GM06990 (cell line): ENCODE measurements at places on chromosomes 12 and 14.

DNA sequence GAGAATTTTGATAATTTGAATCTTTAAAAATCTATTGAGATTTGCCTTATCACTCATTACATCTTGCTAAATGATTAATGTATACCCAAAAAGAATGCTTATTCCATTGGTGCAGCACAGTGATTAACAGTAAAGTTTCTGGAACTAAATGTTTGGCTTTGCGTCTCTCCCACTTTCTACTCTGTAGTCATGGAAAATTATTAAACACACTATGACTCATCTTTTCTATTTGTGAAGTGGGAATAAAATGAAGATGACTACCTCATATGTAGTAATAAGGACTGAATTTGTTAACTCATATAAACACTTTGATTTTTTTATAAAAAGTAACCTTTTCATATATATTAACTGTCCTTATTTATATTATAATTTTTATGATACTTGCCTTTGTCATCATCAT, 118.1 kb downstream of the RERGL start:
- no peak for DNase-seq

GRCh38 chr14:95935228-95935822, 58.7 kb downstream of the TUNAR start:
- no peak for DNase-seq

- no peak for DNase-seq
These were observed 42.0 kb downstream of the KITLG start for GRCh38 chr12:88538250-88538649.

DNA sequence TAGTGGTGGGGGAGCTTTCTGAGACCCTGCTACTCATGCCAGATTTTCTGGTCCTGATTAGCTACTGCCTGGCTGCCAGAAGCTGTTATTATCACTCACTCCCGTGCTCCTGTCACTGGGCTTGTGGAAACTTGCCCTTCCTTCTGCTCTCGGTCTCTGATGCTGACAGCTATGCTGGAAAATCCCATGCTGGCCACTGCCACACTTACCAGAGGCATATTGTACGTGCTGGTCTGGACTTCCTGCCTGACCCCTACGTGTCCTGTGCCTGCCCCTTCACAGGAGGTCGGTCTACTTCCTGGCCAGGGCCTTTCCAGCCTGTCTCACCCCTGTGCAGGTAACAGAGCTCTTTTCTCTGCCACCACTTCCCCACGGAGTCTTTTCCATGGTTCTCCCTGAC, 149.4 kb upstream of the PLEKHG7 start:
- no peak for DNase-seq

- DNase-seq = peak; percentile 36
These were observed 6.0 kb upstream of the CHD4 start for GRCh38 chr12:6613015-6613775.
